ENCODE measurements at places on chromosomes 1 and 21.

DNA sequence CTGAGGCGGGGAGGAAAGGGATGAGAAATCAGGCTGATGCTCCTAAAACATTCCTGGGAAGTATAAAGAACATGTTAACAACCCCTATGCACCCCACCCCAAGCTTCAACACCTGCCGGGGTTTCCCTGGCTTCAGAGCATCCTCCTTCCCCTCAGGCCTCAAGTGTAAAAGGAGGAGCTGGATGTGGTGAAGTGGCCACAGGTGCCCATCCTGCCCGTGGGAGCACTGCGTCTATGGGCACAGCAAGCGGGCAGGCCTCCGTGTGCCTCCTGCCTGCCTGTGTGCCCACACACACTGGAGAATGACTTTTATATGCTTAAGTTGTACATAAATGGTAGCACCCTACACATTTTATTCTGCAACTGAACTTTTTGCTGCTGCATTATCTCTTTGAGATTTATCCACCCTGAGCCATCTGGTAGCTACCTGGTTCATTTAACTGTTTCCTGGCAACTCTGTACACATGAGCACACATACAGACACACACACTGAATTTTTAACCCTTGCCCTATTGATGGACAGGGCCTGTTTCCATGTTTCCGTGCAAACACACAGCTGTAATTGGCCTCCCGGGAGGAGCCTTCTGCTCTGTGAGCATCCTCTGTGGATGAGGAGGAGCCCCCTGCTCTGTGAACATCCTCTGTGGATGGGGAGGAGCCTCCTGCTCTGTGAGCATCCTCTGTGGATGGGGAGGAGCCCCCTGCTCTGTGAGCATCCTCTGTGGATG, 13.4 kb upstream of the FTCD start:
- DNase-seq = no peak

- DNase-seq = no peak
Observed at GRCh38 chr1:100147875-100148274, 14.9 kb downstream of the TRMT13 start.

DNA sequence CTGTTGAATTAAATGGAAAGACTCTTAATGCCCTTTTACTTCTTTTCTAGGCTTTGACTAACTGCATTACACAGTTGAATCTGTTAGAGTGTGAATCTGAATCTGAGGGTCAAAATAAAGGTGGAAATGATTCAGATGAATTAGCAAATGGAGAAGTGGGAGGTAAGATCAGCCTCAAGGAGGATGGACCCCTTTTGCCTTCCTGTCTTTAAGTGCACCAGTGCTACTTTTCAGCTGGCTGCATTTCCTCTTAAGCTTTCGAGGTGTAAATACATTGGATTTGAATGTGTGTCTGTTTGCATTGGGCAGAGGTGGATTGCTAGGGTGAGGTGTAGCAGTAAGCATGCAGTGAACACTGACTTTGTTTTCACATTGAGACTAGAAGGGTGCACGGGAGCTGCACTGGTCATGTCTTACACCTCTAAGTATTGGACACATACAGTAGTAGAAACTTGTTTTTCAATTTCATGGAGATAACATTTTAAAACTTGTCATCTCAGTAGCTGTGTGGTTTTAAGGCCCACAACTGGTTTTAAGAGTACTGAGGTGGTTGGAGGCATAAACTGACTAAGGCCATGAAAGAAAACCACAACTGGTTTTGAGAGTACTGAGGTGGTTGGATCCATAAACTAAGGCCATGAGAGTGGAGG, 35.4 kb downstream of the MIA3 start:
- no peak for DNase-seq

- DNase-seq = peak; percentile 84
Observed at GRCh38 chr1:15352128-15352957, 57.3 kb upstream of the EFHD2 start.

GRCh38 chr1:180962178-180962577, 49.5 kb downstream of the KIAA1614 start:
- no peak for DNase-seq

DNA sequence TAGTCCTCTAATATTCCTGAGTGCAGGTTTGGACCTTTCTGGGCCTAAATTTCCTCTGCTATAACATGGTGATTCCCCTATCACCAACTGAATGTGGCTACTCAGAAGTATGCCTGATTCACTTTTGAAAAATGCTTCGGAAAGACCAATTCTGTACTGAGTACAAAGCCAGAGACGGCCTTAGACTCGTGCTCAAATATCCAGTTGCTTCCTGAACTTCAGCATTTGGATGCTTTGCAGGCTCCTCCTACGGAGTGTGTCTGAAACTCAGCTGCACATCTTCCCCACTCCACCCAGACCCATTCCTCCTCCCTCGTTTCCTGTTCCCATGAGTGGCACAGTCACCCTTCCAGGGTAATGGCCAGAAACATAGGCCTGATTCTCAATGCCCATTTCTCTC, 98.4 kb upstream of the GADD45A start:
- DNase-seq = peak; percentile 89

DNA sequence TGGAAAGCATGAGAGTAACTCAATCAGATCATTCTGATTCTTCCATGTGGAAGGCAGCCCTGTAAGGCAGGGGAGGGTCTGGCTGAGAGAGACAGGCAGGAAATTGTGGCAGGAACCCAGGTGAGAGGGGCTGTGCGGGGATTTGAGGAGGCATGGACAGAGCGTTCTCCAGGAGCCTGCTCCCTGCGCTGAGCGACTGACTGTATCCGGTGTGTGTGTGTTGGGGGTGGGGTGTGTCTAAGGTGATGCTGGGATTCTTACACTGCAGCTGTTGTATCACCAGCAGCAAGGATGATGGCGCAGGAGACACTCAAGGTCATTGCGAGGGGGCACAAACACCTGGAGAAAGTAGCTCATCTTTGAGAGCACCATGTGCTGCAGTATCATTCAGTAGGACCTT, 128.5 kb downstream of the RHOU start:
- no peak for DNase-seq

DNA sequence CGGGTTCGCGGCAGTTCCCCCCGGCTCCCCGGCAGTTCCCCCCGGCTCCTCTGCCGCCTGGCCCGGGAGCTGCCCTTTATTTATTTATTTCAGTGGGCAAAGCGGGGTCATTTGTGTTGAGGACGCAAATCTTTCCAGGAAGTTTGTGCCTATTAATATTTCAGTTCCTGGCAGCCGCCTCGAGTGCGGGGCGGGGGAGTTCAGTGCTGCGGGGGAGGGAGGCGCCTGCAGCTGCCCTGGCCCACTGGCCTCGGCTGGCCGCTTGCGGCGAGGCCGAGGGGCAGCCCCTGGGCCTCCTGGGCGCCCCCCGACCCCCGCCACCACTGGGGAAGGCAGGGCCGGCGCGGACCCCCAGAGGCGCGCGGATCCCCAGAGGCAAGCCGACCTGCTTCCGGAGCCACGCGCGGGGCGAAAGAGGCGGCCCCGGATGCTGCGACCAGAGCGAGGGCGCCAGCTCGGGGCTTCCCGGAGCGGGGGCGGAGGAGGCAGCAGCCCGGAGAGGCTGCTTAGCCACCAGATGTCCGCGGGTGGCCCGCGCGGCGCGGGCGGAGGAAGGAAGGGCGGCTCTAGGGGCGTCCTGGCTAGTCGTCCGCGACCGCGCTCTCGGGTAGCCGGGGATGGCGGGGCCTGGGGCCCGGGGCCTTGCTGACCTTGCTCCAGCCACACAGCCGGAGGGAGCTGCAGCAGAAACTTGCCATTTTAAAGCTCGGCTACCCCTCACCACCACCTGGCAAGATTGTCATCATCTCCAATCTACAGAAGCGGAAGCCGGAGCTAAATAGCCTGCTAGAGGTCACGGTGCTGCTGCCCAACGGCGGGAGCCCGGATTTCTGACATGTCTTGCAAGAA, 48.0 kb downstream of the H3-3A start:
- DNase-seq = peak; percentile 38

GRCh38 chr21:35050348-35051286, 1.5 kb upstream of the RUNX1 start:
- DNase-seq = peak; percentile 69

GRCh38 chr21:42369821-42370220, 3.5 kb upstream of the TFF1 start:
- DNase-seq = no peak

DNA sequence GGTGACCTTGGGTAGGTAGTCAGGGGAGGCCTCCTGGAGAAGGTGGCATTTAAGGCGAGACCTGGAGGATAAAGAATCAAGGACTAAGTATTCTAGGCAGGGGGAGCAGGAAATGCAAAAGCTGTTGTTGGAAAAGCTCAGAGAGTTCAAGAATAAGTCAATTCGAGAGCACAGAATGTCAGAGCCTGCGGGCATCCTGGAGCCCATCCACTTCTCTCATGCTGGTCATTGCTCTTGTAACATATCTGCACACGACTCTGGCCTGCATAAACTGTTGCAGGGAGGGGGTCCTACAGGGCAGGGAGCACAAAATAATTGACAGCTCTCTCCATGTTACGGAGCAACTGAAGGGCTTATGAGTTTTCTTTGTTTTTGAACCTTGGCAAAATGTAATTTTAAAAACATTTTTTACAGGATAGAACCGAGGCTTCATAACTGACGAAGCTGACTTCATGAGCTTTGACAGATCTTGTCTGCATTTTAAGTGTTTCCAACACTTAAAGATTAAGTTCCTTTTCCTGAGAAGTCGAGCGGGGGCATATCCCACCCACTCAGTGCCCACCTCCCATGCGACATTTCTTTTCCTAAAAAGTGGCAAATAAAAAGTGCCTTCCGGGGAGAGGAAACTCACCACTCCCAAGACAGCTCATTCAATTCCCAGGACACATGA, 4.2 kb downstream of the PLA2G5 start:
- no peak for DNase-seq

- no peak for DNase-seq
Observed at GRCh38 chr1:230413061-230413460, 13.1 kb downstream of the PGBD5 start.

- DNase-seq = no peak
Observed at GRCh38 chr1:4696161-4696745, 41.8 kb downstream of the AJAP1 start.

- peak; percentile 63 for DNase-seq
Observed at GRCh38 chr1:112579801-112580510, 39.0 kb downstream of the ST7L start.

GRCh38 chr1:206507284-206508129, at the start of gene RASSF5:
TSS of gene RASSF5 (plus strand) at chr1:206507531. CDS start at chr1:206507603, 72 bp downstream.
- DNase-seq = peak; percentile 68

DNA sequence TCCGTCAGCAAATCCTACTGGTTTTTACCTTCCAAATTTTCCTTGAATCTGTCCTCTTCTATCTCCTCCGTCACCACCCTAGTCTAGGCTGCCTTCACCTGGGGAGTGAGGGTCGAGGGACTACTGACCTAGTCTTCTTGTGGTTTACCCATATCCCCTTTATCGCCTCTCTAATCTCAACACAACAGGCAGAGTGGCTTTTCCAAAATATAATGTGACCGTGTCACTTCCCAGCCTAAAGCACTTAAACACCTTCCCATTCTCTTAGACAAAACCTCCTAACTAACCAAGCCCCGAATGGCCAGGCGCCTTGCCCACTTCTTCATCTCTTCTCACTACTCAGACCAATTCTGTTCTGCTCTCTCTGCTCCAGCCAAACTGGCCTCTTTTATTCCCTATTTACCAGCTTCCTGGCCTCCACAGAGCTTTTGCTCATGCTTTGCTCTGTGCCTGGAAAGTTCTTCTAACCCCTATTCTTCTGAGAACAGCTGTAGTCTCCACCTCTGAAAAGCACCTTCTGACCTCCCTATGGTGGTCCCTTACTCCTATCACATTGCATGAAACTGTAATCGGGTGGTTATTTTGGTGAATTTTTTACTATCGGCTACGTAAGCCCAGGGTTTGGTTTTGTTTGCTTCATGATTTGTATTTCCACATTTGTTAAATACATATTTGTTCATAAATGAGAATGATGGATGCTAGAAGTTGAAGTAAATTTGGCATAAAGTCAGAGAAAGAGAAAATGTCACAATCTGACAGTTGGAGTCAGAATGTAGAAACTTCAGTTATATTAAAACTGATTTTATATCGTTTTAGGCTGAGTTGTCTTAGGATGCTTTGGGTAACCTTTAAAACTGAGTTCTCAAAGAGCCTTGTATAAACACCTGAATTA, 1.2 kb upstream of the NBPF1 start:
- no peak for DNase-seq

GRCh38 chr1:218377143-218377660, 32.1 kb downstream of the TGFB2 start:
- DNase-seq = peak; percentile 96

GRCh38 chr1:185473186-185473585, 156.1 kb upstream of the IVNS1ABP start:
- no peak for DNase-seq

GRCh38 chr1:37850352-37850955, 8.9 kb downstream of the MTF1 start:
- no peak for DNase-seq

DNA sequence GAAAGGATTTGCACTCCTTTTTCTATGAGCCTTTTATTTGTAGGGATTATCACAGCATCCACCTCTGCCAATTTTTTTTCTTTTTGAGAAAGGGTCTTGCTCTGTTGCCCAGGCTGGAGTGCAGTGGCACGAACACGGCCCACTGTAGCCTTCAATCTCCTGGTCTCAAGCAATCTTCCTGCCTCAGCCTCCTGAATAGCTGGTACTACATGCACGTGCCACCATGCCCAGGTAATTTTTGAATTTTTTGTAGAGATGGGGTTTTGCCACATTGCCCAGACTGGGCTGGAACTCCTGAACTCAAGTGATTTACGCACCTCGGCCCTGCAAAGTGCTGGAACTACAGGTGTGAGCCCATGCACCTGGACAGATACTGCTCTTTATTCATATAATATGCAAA, 2.1 kb downstream of the SAMSN1 start:
- DNase-seq = no peak

DNA sequence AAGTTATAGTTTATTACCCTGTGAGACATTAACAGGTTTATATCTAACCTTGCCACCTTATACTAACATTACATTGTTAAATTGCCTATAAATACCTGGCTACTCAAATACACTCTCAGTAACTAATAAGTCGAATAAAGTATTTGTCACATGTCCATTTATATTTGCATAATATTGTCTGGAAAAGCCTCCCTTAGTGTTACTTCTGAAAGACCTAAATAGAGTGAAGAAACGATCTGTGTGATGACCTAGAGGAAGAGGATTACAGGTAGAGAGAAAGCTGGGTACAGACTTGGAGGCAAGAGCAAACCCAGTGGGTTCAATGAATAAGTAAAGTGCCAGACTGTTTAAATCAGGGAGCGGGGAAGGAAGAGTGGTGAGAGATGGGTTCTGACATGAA, 2.7 kb upstream of the CACYBP start:
- no peak for DNase-seq

GRCh38 chr1:37930246-37931101, 16.4 kb downstream of the INPP5B start:
- peak; percentile 7 for DNase-seq

Measured in AG10803 (cell line).